SIG-M5 (cell line): ENCODE measurements at places on chromosomes 5 and 9.

GRCh38 chr5:139460455-139460854 lies 2.1 kb downstream of the ECSCR start:
- no peak for DNase-seq

DNA sequence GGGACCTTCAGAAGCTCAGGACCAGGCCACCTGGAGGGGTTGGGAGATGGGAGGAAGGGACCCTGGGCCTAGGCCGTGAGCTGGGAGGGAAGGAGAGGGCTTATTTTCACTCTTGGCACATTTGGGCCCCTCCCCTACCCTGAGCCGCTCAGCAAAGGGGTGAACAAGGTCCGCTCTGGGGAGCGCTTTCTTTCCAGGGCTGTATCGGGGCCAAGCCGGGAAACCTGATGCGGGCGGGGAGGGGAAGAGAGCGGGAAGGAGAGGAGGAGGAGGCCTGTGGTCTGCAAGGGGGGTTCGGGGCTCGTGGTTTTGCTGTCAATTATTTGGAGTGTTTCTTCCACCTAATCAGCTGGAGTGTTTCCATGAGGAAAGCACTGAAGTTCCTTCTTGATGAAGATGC lies 62.7 kb upstream of the RXRA start:
- no peak for DNase-seq

GRCh38 chr5:141420855-141421488 lies at the start of gene PCDHGA11:
TSS of gene PCDHGA11 (plus strand) at chr5:141421051. CDS start at chr5:141421228, 177 bp downstream.
- DNase-seq, result no peak

- DNase-seq, result no peak
These were observed 16.9 kb upstream of the COL5A1 start for GRCh38 chr9:134624621-134625181.

GRCh38 chr9:127567035-127567729 lies 44.9 kb upstream of the STXBP1 start:
- DNase-seq, result no peak

- no peak for DNase-seq
These were observed 14.1 kb upstream of the C1QTNF3 start for GRCh38 chr5:34057118-34057517.

- no peak for DNase-seq
These were observed 78.2 kb downstream of the DOCK8 start for GRCh38 chr9:292915-293314.

DNA sequence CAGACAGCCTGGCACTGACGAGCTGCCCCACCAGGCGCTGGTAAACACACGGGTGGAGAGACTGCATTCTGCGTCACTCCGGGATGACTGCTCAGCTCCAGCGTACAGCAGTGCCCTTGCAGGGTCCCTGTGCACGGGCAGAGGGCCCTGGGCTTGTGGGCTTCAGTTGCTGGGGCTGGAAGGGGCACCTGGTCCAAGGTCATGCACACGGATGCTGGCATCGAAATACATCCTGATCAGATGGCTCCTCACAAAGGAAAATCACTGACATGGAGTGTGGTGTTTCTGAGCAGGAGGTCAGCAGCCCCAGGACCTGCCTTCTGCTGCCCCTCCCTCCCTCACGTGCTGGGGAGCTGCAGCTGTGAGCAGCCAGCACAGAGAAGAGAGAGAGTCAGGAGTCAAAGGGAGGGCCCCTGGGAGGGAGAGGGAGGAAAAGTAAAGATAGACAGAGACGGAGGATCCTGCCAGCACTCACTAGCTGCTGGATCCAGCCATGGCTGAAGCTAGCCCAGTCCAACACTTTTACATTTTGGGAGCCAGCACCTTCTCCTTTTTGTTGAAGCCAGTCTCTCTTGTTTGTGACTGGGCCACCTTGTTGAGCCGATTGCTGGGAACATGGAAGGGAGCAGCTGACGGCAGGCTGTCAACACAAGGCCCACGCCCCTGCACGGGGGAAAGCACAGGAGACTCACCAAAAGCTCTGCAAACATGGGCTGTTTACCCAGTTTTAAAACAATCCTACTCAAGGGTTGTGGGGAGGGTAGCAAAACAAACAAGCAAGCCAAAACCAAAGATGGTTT lies 166.5 kb upstream of the PHYKPL start:
- no peak for DNase-seq

DNA sequence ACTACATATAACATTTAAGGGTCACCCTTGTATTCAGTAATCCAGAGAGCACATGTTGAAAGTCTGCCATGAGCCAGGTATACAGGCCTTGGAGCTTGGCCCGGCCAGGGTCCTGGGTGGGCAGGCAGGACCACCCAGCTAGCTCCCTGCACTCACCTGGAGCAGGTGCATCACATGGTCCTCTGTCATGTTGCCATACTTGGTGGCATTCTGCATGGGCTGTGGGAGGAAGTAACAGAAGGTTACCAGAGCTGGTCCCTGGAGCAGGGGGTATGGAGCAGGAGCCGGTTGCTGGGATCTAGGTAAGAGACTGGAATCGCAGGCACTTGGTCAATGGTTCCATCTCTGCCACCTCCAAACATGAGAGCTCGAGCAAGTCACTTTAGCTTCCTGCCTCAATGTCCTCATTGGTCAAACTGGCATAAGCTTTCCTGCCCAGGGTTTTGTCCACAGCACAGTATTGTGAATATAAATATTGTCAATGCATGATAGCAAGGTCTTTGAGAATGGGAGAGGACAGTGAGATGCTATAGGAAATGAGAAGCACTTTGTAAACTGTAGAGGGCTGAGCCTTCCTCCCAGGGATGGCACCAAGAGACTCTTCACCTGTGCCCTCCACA lies 6.5 kb downstream of the CD74 start:
- DNase-seq, result no peak

DNA sequence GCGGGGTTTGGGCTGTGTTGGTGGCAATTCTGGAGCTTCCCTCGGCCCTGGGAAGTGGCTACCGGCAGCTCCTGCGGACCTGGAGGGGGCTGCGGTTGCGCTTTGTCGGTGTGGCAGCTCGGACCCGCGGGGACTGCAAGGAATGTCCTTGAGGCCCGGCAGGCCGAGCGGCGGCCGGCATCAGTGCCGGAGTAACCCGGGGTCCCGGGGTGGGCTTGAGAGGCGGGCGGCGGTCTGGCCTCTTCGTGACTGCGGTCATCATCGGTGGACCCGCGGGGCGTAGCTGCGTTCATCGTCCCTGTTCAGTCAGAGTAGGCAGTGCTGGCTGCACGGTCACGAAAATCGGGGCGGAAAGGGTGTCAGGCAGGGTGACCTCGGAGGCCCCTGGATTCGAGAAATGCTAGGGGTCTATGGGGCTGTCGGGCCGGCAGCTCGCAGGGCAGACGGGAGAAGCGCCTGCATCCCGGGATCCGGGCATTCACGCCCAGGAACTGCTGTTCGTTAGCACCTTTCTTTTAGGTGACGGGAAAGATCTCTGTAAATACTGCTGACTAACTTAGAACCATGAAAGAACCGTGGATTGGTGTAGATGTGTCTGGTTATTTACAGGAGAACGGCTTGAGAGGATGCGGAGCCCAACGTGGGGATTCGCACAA lies 474 bp downstream of the HMGCR start:
- no peak for DNase-seq

DNA sequence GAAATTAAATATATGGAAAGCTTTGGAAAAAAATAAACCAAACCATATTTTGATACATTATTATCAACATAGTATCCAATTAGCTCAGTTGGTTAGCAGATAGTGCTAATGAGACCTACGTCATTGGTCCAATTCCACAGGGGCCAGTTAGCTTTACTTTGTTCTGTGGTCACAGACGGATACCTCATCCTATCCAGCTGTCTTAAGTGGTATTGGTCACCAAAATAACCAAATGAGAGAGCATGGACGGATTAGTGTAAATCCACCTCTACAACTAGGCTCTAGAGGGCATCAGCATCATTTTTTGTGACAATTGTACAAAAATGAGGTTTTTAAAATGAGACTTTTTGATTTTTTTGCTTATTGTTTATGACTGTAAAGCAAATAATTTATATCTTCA lies 364.2 kb downstream of the KIAA0825 start:
- no peak for DNase-seq

DNA sequence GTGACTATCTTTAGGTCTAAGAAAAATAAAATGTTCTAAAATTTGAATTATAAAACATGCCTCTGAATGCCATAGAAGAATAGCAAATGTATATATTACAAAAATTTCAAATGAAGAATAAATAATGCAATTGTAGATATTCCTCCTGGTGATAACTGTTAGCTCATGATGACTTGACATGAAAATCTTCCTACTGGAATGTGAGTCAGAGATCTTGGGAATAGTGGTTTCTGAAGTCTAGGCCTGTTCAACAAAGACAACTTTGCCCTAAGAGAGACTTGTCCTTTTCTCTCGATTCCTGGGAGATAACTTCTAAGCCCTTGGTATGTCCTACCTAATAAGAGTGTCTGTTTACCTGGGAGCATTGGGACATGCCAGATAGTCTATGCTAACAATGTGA lies 746.3 kb upstream of the RIOK2 start:
- no peak for DNase-seq

DNA sequence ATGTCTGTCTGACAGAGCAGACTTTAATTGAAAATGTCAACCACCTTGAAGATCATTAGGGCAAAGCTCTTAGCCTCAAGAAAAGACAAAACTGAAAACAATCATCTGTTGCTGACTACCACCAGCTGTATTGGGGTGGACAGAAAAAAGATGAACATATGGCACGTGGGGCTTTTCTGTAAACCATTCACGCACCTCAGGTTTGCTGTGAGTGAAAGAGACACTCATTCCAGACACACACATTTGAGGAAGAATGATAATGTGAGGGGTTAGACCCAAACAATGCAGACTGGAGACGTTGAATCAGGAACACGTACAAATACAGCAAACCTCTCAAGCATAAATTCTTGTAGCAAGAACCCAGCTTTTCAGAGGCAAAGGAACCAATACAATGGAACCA lies 158.7 kb downstream of the EBF1 start:
- no peak for DNase-seq

GRCh38 chr5:153919161-153919560 lies 119.5 kb downstream of the FAM114A2 start:
- DNase-seq, result no peak

- no peak for DNase-seq
These were observed 1.1 kb upstream of the MARCHF11 start for GRCh38 chr5:16180789-16181082.

GRCh38 chr9:114929201-114929600 lies 1.2 kb downstream of the TNFSF8 start:
- DNase-seq, result no peak

DNA sequence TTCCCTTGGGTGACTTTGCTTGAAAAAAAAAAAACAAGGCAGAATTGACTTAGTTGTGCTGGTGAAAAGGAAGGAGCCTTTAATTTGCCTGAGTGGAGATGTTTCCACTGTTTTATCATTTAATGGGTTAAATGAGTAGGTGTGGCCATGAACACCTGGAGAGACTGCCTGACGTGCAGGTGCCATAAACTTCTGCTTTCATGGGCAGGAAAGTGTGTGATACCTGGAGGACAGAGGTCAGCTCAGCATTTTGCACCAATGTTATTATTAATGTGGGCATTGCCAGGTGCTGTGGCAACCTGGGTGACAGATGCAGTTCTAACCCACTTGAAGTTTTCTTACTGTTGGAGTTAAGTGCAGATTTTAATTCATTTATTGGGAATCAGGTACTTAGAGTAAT lies 145.4 kb downstream of the CD180 start:
- no peak for DNase-seq

DNA sequence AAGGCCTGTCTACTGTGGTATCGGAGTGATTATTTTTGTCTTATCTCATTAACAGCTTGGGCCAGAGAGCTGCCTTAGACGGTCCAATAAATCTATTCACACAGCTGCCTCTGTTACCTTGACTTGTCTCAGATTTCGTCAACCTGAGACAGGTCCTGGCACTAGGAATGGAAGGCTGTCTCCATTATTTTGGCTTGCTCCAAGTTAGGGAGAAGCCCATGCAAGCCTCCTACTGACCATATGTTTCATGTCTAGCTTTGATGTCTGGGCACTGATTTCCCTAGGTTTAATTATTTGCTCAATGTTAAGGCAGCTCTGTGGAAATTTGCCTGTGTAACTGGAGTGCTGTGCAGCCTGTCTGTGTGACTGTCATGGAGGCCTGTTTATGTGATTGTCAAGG lies 12.4 kb upstream of the RALGPS1 start:
- no peak for DNase-seq

DNA sequence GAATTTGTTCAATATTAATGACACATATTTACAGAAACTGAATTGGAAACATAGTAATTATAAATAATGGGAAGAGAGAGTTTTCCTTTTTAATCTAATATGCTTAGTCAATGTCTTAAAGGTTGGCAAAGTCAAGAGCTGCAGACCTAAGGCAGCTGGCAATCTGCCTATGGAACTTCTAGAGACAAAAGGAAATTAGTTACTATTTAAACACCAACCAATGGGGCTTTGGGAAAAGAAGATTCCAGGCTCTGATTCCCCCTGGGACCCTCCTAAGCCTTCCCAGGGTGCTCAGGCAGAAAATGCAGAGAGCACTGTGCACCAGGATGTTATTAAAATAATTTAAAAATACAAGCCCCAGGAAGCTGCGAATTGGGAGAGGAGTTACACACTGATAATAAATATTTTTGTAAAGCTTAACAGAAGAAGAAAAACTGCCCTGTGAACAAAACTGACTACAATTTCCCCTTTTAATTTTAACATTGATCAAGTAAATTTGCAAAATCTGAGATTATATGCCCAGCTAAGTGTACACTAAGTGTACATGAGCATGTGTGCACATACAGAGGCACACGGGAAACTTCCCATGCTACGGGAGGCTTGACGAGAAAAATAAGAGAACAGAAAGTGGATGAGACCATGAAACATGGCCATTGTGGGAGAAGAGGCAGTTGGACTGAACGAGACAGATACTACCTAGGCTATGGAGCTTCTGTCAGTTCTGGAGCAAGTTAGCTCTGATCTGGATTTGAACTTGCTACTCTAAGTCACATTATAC lies 77.4 kb upstream of the ADAMTS16 start:
- no peak for DNase-seq

DNA sequence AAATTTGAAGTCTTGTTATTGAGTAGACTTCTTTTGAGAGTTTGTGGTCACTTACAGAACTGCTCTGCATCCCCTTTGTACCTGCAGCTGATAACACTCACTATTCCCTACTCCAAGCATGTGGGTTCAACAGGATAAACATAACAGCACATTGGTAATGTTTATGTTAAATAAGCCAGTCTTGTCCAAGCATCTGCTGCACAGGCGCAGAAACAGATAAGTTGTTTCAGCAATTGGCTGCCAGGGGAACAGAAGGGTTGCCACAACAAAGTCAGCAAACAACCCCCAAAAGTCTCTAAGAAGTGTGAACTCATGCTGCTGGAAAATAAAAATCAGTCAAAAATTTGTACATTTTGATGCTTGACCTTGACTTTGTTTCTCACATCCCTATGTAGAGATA lies 174.6 kb downstream of the GDNF start:
- no peak for DNase-seq

DNA sequence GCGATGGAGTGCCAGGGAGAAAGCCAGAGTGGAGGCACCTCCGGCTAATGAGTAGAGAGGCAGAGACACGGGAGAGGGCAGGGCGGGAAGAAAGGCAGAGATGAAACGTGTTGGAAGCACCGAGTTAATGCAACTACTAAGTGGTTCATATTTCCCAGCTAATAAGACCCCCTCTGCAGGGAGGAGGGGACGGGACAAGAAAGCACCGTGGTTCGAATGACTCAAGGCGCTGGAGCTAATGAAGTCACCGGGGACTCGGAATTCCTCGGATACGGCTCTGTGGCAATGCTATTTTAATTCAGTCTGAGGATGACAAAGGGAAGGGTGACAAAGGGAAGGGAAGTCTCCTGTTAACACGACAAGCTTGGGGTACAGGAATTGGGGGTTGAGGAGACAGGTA lies 54.5 kb upstream of the RAPGEF1 start:
- no peak for DNase-seq
